ENCODE measurements at places on chromosomes 3 and 15.

- no peak for DNase-seq
These were observed 9.3 kb upstream of the RFTN1 start for GRCh38 chr3:16522834-16523233.

DNA sequence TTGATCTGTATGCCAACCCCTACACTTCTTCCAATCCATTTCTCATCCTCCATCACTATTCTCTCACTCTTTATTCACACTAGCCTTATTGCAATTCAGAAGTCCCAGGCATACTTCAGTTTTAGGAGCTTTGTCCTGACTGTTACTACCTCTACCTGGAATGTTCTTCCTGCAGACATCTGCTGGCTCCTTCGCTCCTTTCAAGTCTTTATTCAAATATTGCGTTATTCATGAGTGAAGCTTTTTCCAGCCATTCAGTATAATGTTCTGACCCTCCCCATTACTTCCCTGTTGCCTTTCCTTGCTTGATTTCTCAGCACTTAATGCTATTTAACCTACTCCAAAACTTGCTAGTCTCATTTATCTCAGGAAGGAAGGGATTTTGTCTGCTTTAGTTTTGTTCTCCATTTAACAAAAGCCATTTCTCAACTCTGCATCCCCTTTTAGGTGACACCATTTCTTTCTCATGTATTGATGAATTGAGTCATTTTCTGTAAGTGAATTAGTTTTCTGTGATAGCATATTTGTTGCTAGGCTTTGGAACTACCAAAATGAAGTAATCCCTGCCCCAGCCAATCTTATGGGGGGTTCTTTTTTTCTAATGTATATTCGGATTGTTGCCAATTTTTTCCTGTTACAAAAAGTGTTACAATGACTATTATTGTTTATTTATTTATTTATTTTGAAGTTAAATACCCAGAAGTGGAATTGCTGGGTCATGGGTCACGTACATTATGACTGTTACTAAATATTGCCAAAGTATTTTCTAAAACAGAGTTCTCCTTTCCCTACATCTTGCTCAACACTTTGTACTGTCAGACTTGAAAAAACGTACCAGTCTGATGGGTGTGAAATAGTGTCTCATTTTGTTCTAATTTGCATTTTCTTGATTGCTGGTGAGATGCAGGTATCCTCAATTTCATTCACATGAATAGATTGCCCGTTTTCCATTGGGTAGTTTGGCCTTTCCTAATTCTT is 9.4 kb downstream of the ATP11B start:
- DNase-seq, result no peak

DNA sequence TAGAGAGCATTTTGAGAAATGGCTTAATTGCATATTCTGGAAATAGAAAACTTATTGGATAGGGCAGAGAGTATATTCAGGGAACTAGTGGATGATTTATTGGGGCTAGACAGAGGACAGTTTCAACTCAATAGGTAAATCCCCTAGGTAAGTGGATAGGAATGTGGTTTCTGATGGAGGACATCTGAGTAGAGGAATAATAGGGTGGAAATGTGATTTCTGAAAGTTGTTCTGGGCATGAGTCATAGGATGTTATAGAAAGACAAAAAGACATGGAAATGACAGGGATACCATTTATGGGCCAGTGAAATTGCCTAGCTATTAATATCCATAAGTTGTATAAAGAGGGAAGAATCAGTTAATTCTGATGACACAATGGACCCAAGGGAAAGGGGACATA is 563.3 kb upstream of the GOLIM4 start:
- no peak for DNase-seq

GRCh38 chr15:58457466-58457965 is 25.7 kb downstream of the LIPC start:
- DNase-seq, result peak; percentile 67

- no peak for DNase-seq
These were observed 261.9 kb downstream of the TBL1XR1 start for GRCh38 chr3:176935194-176935888.

DNA sequence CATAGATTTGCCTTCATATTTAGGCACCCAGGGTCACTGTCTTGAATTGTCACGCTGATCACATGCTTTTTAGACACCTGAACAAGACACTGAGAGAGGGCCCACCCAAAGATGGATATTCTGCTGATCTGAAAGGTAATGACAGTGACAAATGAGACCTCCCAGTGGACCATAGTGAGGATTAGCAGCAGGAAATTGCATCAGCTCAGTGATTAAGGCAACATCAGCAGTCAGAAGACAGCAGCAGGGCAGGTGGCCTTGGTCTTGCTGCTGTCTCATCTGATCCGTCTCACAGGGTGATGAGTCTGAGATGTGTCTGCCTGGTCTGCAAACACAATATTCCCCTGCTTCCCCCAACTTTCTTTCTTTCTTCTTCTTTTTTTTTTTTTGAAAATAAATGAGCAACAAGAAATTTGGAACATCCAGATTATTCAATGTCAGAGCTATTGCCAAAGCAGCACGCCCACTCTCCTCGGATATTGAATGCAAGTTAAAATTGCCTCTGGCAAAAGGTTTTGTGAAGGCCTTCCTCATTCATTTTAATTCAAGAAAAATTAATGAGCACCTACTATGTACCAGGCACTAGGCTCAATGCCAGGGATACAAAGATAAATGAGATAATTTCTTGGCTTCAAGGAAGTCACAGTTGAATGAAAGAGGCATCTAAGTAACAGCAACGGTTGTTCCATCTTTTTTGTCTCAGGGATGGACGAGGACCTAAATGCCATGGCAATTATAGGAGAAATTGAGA is 14.1 kb downstream of the OTOL1 start:
- DNase-seq, result no peak

- DNase-seq, result peak; percentile 48
These were observed 35.2 kb downstream of the SLC6A20 start for GRCh38 chr3:45760878-45761711.

- DNase-seq, result no peak
These were observed 11.4 kb upstream of the HEG1 start for GRCh38 chr3:125067225-125067624.

GRCh38 chr3:46440531-46441294 is 24.0 kb downstream of the LTF start:
- peak; percentile 23 for DNase-seq

DNA sequence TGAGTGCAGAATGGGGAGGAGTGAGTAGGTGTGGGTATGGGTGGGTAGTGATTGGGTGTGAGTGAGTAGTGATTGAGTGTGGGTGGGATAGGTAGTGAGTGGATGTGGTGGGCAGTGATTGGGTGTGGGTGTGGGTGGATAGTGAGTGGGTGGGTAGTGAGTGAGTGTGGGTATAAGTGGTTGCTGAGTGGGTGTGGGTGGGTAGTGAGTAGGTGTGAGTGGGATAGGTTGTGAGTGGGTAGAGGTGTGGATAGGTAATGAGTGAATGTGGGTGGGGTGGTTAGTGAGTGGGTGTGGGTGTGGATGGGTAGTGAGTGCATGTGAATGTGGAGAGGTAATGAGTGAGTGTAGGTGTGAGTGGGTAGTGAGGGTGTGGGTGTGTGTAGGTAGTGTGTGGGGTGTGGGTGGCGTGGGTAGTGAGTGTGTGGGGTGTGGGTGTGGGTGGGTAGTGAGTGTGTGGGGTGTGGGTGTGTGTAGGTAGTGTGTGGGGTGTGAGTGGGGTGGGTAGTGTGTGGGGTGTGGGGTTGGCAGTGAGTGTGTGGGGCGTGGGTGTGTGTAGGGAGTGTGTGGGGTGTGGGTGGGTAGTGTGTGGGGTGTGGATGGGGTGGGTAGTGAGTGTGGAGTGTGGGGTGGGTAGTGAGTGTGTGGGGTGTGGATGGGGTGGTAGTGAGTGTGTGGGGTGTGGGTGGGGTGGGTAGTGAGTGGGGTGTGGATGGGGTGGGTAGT is 5.3 kb downstream of the MINAR1 start:
- no peak for DNase-seq

GRCh38 chr15:37824717-37825382 is 109.6 kb upstream of the TMCO5A start:
- DNase-seq, result no peak

- no peak for DNase-seq
These were observed 931.6 kb upstream of the CFAP20DC start for GRCh38 chr3:59981377-59981776.

DNA sequence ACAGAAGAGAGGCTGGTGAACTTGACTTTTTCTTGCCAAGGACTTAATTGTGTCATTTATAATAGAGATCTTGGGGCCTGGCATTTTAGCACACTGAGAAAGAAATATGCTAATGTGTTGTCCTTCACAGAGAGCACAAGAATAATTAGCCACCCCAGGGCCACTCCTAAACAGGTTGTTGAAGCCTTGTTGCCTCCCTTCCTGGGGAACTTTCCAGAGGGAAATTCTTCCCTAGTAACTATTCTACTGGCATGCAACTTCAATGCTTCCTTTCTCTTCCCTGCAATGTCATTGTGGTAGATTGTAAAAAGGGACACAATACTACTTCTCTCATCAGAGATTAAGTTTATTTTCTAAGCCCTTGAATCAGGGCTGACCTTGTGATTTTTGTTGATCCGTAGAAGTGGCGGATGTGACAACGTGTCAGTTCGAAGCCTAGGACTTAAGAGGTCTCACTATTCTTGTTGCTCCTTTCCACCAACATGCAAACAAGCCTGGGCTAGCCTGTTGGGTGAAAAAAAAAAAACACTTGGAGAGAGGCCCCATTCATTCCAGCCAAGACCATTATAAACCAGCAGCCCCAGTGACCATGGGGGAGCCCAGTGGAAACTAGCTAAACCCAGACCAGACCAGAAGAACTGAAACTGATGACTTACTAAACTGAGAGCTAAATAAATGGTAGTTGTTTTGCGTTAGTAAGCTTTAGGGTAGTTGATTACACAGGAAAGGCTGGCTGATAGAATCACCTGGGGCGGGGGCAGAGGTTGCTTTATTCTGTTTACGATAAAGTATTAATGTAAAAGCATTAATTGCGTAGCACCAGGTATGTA is 287.2 kb downstream of the SHQ1 start:
- no peak for DNase-seq

DNA sequence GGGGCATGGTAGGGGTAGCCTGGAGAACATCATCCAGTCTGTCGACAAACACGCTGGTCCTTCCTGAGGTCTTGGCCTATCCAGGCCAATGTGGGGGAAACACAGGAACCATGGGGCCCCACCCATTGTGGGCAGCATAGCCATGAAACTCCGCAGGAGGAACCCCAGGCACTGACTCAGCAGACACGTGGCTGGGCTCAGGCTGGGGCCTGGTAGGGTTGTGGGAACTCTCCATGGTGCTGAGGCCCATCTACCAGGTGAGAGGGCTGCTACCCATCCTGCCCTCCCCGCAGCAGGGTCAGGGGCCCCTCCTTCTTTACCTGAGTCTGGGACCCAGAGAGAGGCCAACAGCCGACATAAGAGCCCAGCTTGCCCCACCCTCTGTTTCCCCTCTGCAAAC is 22.6 kb upstream of the CACNA2D2 start:
- DNase-seq, result peak; percentile 83

DNA sequence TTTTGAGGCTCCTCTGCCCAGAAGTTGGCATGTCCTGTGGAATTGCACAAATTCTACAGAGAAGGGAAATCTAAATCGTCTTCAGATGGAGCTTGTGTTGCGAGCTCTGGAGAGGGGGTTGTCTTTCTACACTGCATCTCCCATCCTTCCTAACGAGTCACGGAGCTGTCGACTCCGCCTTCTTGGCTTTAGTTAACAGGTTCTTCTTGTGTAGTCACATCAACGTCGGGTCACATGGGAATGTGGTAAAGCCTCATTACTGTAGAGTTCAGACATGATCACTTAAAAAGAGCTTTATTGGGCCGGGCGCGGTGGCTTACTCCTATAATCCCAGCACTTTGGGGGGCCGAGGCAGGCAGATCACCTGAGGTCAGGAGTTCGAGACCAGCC is 60.0 kb downstream of the DNASE1L3 start:
- DNase-seq, result no peak

- peak; percentile 92 for DNase-seq
These were observed at the start of gene TATDN2 for GRCh38 chr3:10248184-10248983. Gene TATDN2, plus strand, starts transcription at chr3:10248459. Its CDS starts 742 bp downstream, at chr3:10249201.

DNA sequence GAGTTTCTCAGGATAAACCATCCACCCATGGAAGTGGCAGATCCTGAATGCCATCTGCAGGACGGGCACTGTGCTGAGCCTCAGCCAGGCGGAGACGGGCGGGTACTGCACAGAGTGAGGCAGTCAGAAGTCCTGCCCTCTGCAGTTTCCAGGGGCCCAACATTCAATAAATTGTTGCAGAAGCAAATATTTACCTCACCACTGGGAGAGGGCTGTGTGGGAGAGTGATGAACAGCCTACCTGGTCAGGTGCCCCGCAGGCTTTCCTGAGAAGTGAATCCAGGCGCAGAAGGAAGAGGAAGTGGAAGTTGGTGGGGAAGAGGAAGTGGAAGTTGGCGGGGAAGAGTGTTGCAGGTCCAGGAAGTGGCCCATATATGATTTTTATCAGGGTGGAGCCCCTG is 100.8 kb downstream of the SLCO3A1 start:
- no peak for DNase-seq

DNA sequence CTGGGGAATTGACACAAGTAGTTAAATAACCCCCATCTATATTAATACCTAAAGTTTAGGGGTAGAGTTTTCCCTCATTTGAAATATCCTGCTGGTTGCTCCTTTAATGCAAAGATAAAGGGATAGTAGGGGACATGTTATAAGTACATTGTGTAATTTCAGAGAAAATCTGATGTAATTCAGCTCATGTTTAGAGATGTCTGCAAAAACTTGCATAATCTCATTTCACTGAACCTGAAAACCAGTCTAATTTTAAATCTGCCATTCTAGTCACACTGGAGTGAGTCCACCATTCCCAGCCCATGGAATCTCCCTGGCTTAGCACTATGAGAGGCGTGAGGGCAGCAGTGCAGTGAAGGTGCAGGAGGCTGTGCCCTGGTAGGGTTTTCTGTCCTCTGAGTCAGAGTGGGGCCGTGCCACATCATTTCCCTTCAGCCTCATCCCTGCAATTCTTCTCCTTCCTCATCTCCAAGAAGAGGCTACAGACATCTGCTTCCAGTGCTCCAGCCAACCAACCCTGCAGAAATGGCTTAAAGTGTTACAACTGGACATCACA is 246.3 kb upstream of the UMPS start:
- DNase-seq, result no peak

- DNase-seq, result no peak
These were observed 39.4 kb upstream of the SNRK start for GRCh38 chr3:43246976-43247375.

- DNase-seq, result no peak
These were observed 1218.9 kb downstream of the ROBO2 start for GRCh38 chr3:78258798-78259197.

- no peak for DNase-seq
These were observed 24.9 kb upstream of the PLXNA1 start for GRCh38 chr3:126957776-126958637.

- no peak for DNase-seq
These were observed 141.3 kb upstream of the UBE2E1 start for GRCh38 chr3:23664459-23664858.

DNA sequence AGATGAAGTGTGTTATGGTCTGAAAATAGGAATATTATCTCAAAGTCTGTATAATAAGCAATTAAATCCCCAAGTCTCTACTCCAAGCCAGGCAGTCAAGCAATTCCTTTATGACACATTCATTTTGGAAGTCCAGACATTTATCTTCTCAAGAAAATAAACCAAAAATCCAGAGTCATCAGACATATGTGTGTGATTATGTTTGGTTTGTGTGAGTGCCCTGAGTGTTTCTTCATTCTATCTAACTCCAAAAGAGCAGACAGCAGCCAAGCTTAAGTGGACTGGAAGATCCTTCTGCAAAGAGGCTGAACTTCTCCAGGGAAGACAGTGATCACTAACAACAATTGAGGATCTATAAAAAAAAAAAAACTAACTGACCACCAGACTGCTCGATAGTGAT is 239.8 kb downstream of the STAG1 start:
- no peak for DNase-seq
